ENCODE measurements at places on chromosomes 4 and X.

DNA sequence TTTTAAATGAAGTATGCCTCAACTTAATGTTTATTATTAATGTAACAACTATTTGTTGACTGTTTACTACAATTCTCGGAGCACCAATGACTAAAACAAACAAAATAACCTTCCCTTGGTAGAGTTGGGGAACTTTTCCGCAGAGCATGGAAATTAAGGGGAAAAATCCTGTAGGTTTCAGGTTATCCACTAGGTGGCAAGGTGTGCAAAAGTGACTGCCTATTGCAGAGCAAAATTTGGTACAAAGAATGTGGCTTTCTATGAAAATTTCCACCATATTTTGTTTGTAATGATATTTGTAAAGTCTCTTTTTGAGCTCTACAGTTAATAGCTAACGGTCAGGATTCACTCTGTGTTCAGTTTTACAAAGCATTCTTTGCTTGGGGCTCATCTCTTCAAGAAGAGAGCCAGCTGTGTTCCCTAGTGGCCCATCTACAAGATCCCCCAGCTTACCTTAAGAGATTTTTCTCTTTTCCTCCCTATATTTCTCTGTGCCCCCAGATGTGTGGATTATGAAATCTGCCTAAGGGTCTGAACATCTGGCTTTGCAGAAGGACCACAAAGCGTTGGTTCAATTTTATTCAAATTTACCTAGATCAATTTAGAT, 61.1 kb downstream of the FBXO8 start:
- DNase-seq, result no peak

DNA sequence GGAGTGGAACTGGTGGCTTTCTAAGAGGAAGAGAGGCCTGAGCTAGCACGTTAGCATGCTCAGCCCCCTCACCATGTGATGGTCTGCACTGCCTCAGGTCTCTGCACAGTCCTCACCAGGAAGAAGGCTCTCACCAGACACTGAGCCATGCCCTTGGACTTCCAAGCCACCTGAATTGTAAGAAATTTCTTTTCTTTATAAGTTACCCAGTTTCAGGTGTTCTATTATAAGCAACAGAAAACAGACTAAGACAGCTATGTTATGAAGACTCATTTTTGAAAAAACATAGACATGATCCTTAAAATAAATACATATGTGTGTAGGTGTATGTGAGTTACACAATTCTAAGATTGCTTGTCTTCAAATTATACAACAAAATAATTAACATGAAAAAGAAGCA, 74.7 kb downstream of the CEP44 start:
- no peak for DNase-seq

GRCh38 chrX:119290476-119290875, 54.4 kb downstream of the PGRMC1 start:
- no peak for DNase-seq

- DNase-seq, result no peak
Observed at GRCh38 chr4:170229006-170229405, 139.2 kb upstream of the AADAT start.

- DNase-seq, result no peak
Observed at GRCh38 chr4:105715692-105716278, 7.2 kb downstream of the GSTCD start.

GRCh38 chr4:76420762-76421581, at the start of gene CCDC158:
CCDC158 (minus strand) TSS chr4:76421141; CDS start chr4:76403207, 17,934 bp downstream.
- DNase-seq, result no peak

DNA sequence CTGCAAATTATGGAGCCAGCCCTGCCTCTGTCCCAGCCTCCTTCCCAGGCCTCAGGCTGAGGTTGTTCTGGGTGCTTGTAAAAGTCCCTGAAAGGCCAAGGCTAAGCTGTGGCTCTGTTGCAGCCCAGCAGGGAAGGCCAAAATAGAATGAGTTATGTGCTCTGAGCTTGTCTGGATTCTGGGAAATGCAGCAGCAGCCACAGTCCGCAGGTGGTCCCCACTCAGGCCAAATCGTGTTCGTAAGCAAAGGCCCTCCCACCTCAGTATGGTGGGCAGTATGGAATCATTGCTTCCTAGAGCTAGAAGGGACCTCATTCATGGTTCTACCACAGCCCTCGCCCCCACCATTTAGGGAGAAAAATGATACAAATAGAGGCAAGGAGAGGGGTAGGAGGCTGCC, 4.7 kb upstream of the TCEAL1 start:
- no peak for DNase-seq

Data from hypothalamus (tissue), 51 donors.